K562 (cell line): ENCODE measurements at places on chromosomes 5 and 9. TPM values are rescaled to one million over a fixed set of nuclear protein-coding genes. Genes with fewer than 3 reads are reported as not detected.

CCL28 gene
- not detected in 2 replicates for total RNA-seq

ADAMTS2 gene
- 0.07 TPM in 1 of 2 replicates, not detected in the other for total RNA-seq

FRMPD1 gene
- total RNA-seq = not detected in 2 replicates

PCDHGA2 gene
- total RNA-seq = 0.18 and 0.27 TPM in 2 replicates

LOX gene
- total RNA-seq = 0.09 and 0.34 TPM in 2 replicates

EDIL3 gene
- 0.09 and 0.11 TPM in 2 replicates for total RNA-seq

CCDC152 gene
- 4.7 and 5.1 TPM in 2 replicates for total RNA-seq

PDCD1LG2 gene
- total RNA-seq = not detected in 2 replicates

TRIM36 gene
- 0.22 and 0.51 TPM in 2 replicates for total RNA-seq

TMEFF1 gene
- total RNA-seq = 0.83 and 1.1 TPM in 2 replicates

PCDHGA1 gene
- 0.16 and 0.20 TPM in 2 replicates for total RNA-seq

SHB gene
- total RNA-seq = 15.4 and 16.0 TPM in 2 replicates

MYMK gene
- not detected in 2 replicates for total RNA-seq

FABP6 gene
- total RNA-seq = not detected in 2 replicates

SOHLH1 gene
- 0.29 TPM in 1 of 2 replicates, not detected in the other for total RNA-seq

CCDC183 gene
- total RNA-seq = 0.29 and 0.54 TPM in 2 replicates

RFESD gene
- total RNA-seq = 128 and 129 TPM in 2 replicates

TIFAB gene
- total RNA-seq = not detected in 2 replicates

IFNB1 gene
- not detected in 2 replicates for total RNA-seq

ARHGEF39 gene
- total RNA-seq = 15.1 and 16.1 TPM in 2 replicates

FBXW5 gene
- total RNA-seq = 99.7 and 103 TPM in 2 replicates

RNF208 gene
- total RNA-seq = 6.6 and 6.9 TPM in 2 replicates

SPINK6 gene
- not detected in 2 replicates for total RNA-seq

SLC25A2 gene
- 0.34 TPM in 1 of 2 replicates, not detected in the other for total RNA-seq

IFT74 gene
- 8.5 and 9.3 TPM in 2 replicates for total RNA-seq

MCIDAS gene
- total RNA-seq = 0.94 and 1.2 TPM in 2 replicates

IL33 gene
- 0.09 TPM in 1 of 2 replicates, not detected in the other for total RNA-seq

TESK1 gene
- total RNA-seq = 7.9 and 10.4 TPM in 2 replicates

DHX29 gene
- total RNA-seq = 25.2 and 26.9 TPM in 2 replicates

GABRA6 gene
- total RNA-seq = not detected in 2 replicates

WDR38 gene
- total RNA-seq = not detected in 2 replicates

NPR3 gene
- 0.04 TPM in 1 of 2 replicates, not detected in the other for total RNA-seq

OLFML2A gene
- total RNA-seq = 0.09 and 0.16 TPM in 2 replicates

IFNK gene
- not detected in 2 replicates for total RNA-seq

ADAMTS16 gene
- 0.07 TPM in 1 of 2 replicates, not detected in the other for total RNA-seq

TSSK1B gene
- not detected in 2 replicates for total RNA-seq

HRCT1 gene
- not detected in 2 replicates for total RNA-seq

DMGDH gene
- 0.51 and 0.58 TPM in 2 replicates for total RNA-seq

CARTPT gene
- total RNA-seq = not detected in 2 replicates

PCDHGB6 gene
- 0.11 TPM in 2 replicates for total RNA-seq

RMRP gene
- total RNA-seq = 25,789 and 26,070 TPM in 2 replicates

PDE8B gene
- total RNA-seq = not detected in 2 replicates

SLC6A7 gene
- total RNA-seq = not detected in 2 replicates

LRRC14B gene
- total RNA-seq = not detected in 2 replicates

GCNT4 gene
- total RNA-seq = 0.02 TPM in 1 of 2 replicates, not detected in the other

BARHL1 gene
- not detected in 2 replicates for total RNA-seq

CAVIN4 gene
- total RNA-seq = 0.18 and 0.20 TPM in 2 replicates

RIC1 gene
- total RNA-seq = 14.0 and 16.9 TPM in 2 replicates

CTSV gene
- not detected in 2 replicates for total RNA-seq

RNF224 gene
- not detected in 2 replicates for total RNA-seq

AUH gene
- total RNA-seq = 12.7 and 13.5 TPM in 2 replicates

ORM2 gene
- total RNA-seq = 0.98 and 1.5 TPM in 2 replicates

SHOC1 gene
- not detected in 2 replicates for total RNA-seq

ALDH1A1 gene
- 24.4 and 27.0 TPM in 2 replicates for total RNA-seq

GAS1 gene
- 0.07 TPM in 1 of 2 replicates, not detected in the other for total RNA-seq

ECM2 gene
- not detected in 2 replicates for total RNA-seq

PHF24 gene
- not detected in 2 replicates for total RNA-seq
